ENCODE measurements at places on chromosomes 5 and 9.
A peak's percentile ranks its signal among the peaks of the same experiment; 100 is the strongest.

DNA sequence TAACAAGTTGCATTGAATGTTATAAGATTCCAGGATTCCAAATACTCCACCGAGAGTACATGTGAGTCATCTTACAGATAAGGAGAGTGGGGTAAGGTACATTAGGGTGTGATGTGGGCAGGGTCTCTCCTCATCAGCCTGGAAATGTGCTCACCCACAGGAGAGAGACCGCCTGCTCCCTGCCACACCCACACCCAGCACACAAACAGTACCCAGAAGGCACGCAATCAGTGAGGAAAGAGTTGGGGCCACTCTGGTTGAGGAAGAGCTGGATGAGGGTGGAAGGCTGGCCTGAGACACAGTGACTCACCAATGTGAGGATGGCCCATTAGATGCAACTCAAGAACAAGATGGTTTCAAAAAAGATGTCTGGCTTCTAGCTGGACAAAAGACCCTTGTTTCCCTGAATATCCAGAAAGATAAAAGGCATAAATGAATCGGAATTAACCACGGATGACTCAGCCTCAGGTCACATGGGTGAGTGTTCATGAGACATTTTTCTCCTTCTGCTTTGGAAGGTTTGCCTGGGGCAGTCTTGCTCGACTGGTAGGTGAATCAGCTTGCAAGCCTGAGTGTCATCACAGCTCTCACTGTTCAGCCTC, 51.1 kb upstream of the LHFPL2 start:
- no peak for DNase-seq

GRCh38 chr9:117662651-117663050, 41.6 kb upstream of the TLR4 start:
- no peak for DNase-seq

DNA sequence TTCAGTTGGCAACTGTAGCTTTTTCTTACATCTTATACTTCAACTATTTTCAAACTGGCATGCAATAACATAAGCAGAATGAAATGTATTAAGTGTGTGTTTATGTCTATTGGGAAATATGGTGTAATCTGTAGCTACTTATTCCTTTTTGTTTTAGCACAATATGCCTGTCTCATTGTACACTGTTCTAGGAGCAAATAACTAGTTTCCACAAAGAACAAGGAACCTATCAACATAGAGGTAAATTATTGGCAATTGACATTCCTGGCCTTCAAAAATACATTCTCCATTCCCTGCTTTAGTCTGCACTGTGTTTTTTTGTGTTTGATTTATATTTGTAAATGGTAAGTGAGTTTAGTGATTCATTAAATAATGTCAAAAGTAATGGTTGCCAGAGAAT, 75.7 kb downstream of the FBXL7 start:
- no peak for DNase-seq

DNA sequence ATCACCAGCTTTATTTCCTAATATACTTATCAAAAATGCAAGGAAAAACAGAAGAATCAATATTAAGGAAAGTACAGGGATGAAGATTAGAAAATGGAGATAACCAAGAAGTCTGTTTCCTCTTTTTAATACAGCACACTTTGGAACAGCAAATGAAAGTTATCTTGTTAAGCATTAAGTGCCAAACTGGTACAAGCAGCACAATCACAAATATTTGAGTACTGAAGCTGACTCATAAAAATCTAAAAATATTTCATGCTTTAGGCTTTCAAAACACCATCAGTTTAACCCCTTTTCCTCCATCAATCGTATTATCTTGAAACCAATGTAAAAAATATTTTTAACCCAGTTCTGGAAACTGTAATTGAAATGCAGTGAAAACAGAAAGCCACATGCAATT, 2.7 kb downstream of the FBXW11 start:
- DNase-seq, result no peak

- no peak for DNase-seq
These were observed 9.9 kb upstream of the PTGS1 start for GRCh38 chr9:122360891-122361290.

- DNase-seq, result peak; percentile 67
These were observed 524 bp downstream of the PRR7 start for GRCh38 chr5:177447066-177447610.

Data from stimulated activated CD4-positive, alpha-beta T cell treated with anti-CD3 and anti-CD28 coated beads, Interleukin-4, amount 100 ng/mL, for 4 hours (primary cell).